SK-N-SH (cell line): ENCODE measurements at places on chromosomes 3 and 15.

GRCh38 chr15:52436981-52437380 lies 91.7 kb downstream of the MYO5A start:
- DNase-seq = no peak

- peak; percentile 4 for DNase-seq
Measured at GRCh38 chr3:50885070-50885850, 210.5 kb downstream of the DOCK3 start.

DNA sequence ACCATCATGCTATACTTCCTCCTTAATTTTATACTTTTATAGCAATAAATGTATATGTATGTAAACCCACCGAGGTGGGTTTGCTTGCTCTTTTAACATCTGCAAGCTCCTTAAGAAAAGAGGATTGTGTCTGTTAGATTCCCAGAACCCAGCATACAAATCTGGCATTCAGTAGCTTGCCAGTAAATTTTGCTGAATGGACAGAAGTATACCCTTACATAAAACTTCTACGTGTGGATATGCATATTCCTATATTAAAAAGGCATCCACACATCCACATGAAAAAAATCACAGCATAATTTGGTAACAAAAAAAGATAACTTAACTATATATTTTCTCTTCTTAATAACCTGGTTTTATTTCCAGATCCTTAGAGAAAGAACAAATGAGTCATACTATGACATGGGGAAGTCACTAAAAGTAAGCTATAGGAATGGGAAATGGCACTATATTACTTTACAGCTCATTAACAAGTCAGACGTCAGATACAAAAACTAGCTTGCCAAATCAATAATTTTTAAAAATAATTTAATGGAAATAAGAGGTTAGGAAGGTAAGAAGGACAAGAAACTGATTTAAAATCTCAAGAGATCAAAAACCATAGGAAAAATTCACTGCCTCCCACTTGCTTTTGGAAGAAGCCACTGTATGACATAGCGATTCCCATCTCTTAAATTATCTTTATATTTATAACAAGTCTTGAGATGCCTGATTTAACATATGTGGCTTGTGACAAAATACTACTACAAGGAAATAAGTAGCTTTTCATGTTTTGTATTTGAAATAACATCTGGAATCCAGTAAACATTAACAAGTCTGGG lies 68.7 kb downstream of the SUMF1 start:
- no peak for DNase-seq

- DNase-seq = no peak
Measured at GRCh38 chr3:170956647-170957046, 48.2 kb upstream of the EIF5A2 start.

DNA sequence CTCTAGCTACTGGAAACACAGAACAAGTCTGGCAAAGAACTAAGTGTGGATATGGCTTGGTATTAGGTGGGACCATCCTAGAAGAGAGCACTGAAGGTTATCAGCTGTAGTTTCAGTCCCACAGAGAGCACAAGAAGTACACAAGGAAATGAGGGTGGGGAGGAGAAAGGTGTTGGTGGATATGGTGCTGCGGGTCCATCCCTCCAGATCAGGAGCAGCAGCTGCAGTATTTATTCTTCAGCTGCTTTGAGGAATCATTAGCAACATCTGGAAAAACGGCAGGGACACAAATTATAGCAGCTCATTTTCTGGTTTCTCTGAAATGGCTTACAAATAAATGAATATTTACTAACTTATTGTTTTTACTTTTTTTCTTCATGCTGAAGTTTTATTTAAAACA lies 29.0 kb downstream of the CD80 start:
- DNase-seq = no peak

GRCh38 chr3:9399746-9400145 lies 2.3 kb downstream of the SETD5 start:
- peak; percentile 63 for DNase-seq

DNA sequence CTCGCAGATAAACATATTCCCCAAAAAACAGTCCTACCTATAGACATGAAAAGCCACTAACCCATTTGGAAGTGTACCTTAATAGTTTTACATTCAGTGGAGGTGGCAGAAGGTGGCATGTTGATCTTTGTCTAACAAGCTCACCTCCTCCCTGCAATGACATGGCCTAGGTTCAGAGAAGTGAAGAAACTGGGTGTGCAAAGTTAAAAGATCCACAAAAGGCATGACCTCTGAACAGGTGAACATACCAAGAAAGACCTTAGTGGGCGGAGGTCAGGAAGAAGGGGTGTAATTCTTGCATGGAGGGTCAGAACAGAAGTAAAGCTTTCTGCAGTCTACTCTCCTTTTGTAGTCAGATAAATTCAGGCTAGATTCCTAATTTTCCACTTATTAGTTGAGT lies 822 bp downstream of the MRPL3 start:
- DNase-seq = peak; percentile 18
